ENCODE measurements at places on chromosomes 7 and 10. TPM values are rescaled to one million over a fixed set of nuclear protein-coding genes. Genes with fewer than 3 reads are reported as not detected.

CTTNBP2 gene
- total RNA-seq: 1.0 TPM

FIGNL1 gene
- total RNA-seq: 28.0 TPM

PPP1R3C gene
- total RNA-seq: 1.2 TPM

H2BK1 gene
- not detected for total RNA-seq

OR13A1 gene
- not detected for total RNA-seq

DNA sequence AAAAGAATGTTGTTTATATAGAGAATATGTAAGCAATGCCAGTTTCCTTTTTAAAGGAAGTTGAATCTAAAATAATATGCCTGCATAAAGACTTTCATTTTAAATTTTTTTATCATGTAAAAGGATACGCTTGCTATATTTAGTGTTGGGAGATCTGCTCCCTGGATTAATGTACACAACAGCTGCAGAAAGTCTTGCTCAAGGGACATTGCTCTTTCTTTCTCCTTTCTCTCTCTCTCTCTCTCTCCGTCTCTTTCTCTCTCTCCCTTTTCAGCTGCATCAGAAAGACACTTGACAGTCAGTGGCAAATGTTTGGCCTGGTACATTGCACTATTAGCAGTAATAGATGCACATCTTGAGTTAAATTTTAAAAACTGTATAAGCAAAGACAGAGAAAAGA is 739 bp downstream of the MYPN start:
- peak overlapping the region; percentile 57 for H3K4me3 ChIP-seq
- peaks cover 48% of the 10 kb centered on the region for H3K4me1 ChIP-seq
- H3K27ac ChIP-seq: peak overlapping the region; percentile 100
- no peak for DNase-seq
- H3K36me3 ChIP-seq: no peaks in the 10 kb centered on the region

- no peaks in the 10 kb centered on the region for H3K36me3 ChIP-seq
- H3K4me3 ChIP-seq: no peak overlapping the region
- no peaks in the 10 kb centered on the region for H3K4me1 ChIP-seq
- no peaks in the 10 kb centered on the region for H3K27me3 ChIP-seq
Observed at GRCh38 chr10:132479024-132479602, 58.5 kb upstream of the INPP5A start.

DNA sequence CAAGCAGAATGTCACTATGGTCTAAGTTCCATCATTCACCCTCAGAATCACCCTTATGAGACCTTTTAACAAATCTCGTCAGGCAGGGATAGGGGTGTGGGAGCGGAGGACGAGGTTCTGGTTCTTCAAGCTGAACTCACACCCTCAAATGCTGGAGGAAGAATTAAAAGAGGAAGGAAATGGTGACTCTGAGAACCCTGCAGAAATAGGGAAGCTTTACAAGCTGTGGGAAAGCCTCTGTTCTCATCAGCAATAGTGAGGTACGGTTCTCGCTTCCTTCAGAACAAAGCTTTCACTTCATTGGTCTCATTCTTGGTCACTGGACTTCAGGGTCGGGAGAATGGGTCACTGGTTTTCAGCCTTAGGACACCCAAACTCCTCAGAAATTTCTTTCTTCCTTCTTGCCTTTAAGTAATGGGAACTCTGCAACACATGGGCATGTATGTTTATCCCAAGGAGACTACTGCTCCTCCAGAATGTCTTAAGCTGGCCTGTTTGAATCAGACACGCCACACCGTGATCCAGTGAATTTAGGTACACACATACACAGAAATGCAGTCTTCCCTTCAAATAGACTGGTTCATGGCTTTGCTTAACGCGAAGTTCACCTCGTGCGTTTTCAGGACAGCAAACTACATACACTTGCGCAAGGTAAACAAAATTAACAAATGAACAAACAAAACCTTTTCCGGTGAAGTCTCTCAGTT is 226.0 kb downstream of the SFMBT2 start:
- no peak overlapping the region for H3K4me3 ChIP-seq
- no peak overlapping the region for H3K27ac ChIP-seq
- H3K4me1 ChIP-seq: no peaks in the 10 kb centered on the region
- no peak for DNase-seq
- H3K27me3 ChIP-seq: no peaks in the 10 kb centered on the region

GRCh38 chr10:132238371-132239125 is 51.8 kb downstream of the DPYSL4 start:
- H3K4me1 ChIP-seq: no peaks in the 10 kb centered on the region
- H3K27ac ChIP-seq: no peak overlapping the region
- H3K4me3 ChIP-seq: no peak overlapping the region
- no peaks in the 10 kb centered on the region for H3K27me3 ChIP-seq

DNA sequence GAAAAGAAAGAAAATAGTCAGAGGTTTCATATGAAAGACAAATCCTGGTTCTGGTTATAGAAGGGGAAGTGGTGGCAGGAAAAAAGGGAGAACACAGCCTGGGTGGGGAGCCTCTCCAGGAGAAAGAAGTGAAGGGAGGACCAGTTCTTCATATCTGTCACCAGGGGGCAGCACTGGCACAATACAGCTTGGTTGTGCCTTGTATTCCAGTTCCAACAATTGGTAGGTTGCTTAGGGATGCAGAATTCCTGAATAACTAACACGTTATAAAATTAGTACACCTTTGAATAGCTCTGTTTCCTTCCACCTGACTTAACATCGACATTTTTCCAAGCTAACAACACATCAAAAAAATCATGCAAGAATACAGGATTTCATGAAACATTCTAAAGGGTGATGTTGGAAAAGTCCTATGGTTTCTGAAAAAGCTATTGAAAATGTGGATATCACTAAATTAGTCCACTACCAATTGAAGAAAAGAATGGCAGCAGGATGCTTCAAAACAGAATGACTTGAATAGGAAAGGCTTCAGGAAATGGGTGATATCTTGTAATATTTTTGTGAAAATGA is 52.9 kb downstream of the CYP26A1 start:
- 0 out of 2 replicates have a peak, but pooled peaks cover 2% of the 10 kb centered on the region for H3K27me3 ChIP-seq
- H3K27ac ChIP-seq: no peak overlapping the region
- H3K4me1 ChIP-seq: no peaks in the 10 kb centered on the region
- H3K4me3 ChIP-seq: no peak overlapping the region

DNA sequence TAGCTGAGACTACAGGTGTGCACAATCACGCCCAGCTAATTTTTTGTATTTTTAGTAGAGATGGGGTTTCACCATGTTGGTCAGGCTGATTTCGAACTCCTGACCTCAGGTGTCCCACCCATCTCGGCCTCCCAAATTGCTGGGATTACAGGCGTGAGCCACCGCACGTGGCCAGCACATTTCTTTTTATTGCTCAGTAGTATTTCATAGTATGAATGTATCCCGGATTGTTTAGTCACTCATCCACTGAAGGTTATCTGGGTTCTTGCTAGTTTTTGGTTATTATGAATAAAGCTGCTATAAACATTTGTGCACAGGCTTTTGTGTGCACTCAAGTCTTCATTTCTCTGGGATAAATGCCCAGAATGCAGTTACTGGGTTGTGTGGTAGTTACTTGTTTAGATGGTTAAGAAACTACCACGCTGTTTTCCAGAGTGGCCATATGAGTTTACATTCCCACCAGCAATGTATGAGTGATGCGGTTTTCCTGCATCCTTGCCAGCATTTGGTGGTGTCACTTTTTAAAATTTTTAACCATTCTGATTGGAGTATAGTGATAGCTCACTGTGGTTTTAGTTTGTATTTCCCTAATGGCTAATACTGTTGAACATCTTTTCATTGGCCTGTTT is 275.8 kb upstream of the LYZL1 start:
- H3K4me1 ChIP-seq: no peaks in the 10 kb centered on the region
- DNase-seq: no peak
- H3K4me3 ChIP-seq: no peak overlapping the region

DNA sequence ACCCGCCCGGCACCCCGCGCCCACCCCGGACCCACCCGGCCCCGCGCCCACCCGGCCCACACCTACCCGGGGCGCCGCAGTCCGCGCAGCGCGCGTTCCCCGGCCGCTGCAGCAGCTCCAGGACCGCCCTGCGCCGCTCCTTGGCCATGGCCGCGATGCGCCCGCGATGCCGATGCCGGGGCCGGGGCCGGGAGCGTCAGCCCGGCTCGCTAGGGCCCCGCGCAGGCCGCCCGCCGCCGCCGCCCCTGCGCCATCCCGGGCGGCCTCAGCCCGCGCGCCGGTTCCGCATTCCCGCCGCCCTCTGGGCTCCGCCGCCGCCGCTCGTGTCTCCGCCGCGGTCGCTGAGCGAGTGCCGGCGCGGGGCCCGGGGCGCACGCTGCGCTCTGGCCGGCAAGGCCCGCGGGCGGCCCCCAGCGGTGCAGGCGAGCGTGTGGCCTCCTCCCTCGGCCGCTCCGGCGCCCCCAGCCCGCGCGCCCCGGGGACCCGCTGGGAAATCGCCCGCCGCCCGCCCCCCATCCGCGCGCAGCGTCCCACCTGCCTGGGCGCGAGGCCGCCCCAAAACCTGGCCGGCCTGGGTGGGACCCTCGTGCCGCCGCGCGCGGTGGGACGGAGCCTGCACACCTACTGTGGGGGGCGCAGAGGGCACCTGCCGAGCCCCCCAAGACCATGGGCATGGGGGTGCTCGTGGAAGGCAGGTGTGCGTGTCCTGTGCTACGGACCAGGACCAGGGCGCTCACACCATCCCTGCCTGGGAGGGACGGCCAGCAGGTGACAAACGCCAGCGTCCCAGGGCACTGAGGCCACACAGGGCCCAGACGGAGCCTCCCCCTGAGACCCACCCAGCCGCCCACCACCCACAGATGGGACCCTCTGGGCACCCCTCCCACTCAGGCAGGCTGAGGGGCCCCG is at the start of gene ADAP1:
ADAP1 (minus strand) TSS at position 351 of the 909 bp plus-strand sequence; CDS start at position 148, 203 bp downstream.
- H3K36me3 ChIP-seq: no peaks in the 10 kb centered on the region
- no peak within 1 kb of the TSS for H3K27ac ChIP-seq
- H3K27me3 ChIP-seq: no peaks in the 10 kb centered on the region
- H3K4me1 ChIP-seq: 0 out of 2 replicates have a peak, but pooled peaks cover 4% of the 10 kb centered on the region
- H3K4me3 ChIP-seq: peak within 1 kb of the TSS; percentile 46
- no peak for DNase-seq

- H3K27ac ChIP-seq: peak overlapping the region; percentile 51
- DNase-seq: no peak
- H3K4me1 ChIP-seq: peaks cover 28% of the 10 kb centered on the region
Observed at GRCh38 chr7:101378751-101379174, 16.1 kb downstream of the COL26A1 start.

DNA sequence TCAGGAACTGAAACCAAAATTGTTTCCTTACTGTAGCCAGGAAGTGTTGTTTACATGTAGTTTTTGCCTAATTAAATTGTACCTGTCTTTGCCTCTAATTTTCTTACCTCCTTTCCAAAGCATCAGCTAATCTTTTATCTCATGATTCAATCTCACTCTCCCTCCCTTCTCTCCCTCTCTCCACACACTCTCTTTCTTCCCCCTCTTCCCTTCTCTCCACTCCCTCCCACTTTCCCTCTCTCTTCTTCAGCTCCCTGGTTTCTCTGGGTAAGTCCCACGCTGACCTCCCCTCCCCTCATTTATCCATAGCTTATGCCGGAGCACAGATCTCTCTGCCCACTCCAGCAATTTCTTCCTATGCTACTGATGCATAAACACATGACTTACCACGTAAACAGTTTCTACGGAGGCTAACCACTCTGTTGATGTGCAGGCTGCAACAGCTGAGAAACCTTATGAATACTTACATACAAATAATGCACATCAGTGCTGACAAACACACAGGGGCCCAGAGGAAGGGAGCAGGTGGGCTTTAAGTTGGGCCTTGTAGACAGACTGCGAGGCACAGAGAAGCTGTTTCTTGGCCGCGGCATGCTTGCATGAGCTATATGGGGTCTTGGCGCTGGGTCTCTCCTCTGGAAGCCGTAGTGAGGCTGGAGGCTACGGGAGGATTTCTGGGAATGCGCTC is 174.4 kb upstream of the PLXNA4 start:
- no peak overlapping the region for H3K4me3 ChIP-seq
- no peak overlapping the region for H3K27ac ChIP-seq
- no peaks in the 10 kb centered on the region for H3K36me3 ChIP-seq
- peaks cover 13% of the 10 kb centered on the region for H3K27me3 ChIP-seq
- DNase-seq: no peak

DNA sequence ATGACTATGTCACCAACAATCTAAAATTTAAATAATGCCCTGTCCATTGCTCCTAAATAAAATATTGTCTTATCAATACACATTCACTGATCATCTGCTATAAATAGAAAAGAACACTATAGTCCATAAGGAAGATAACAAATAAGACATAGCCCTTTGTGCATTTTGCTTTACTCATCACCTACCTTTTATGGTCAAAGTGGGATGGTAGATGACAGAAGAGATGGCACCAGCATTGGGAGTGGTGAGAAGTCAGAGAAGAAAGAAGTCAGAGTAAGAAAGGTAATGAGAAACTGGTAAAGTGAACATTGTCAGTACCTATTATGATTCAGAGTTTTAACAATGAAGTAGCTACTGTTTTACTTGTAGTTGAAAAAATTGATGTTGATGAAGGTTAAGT is 31.1 kb downstream of the SEMA3E start:
- H3K27ac ChIP-seq: no peak overlapping the region
- no peak overlapping the region for H3K4me3 ChIP-seq
- no peaks in the 10 kb centered on the region for H3K4me1 ChIP-seq

All from Panc1 (cell line).